ENCODE measurements at places on chromosomes 7 and 10.

GRCh38 chr10:118832241-118832651 lies 77.5 kb upstream of the CACUL1 start:
- no peak for DNase-seq

DNA sequence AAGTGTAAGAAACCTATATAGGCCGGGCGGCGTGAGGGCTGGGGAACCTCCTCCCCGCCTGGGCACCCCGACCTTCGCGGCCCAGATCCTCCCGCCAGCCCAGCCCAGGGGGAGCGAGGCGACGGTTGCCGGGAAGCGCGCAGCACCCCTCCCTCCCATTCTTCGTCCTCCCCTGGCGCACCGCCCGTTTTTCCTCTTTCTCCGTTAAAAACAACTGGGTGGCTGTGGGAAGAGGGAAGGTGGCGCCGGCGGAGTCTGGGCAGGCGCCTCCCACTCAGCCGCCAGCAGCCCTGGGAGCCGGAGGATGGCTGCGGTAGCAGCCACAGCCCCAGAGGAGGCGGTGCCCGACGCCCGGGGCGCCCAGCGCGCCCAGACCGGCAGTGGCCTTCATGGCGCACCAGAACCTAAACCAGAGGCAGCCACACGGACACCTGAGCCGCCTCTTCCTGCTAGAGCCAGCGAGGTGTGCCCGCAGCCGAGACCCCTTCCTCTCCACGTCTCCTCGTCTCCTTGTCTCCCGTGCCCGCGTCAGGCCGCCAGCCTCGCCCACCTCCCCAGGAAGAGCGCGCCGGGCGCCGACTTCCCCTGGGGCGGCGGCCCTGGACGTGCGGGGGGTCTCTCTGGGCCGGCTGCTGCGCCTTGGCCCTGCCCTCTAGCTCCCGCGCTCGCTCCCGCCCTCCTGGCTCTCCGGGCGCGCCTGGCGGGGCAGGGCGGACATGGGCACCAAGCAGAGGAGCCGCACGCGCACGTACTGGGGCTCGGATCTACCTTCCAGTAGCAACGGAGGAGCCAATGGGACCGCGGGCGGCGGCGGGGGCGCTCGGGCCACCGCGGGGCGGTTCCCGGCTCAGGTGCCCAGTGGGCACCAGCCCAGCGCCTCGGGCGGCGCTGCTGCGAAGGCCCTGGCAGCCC lies 32.8 kb upstream of the SFTPD start:
- DNase-seq, result peak; percentile 79

DNA sequence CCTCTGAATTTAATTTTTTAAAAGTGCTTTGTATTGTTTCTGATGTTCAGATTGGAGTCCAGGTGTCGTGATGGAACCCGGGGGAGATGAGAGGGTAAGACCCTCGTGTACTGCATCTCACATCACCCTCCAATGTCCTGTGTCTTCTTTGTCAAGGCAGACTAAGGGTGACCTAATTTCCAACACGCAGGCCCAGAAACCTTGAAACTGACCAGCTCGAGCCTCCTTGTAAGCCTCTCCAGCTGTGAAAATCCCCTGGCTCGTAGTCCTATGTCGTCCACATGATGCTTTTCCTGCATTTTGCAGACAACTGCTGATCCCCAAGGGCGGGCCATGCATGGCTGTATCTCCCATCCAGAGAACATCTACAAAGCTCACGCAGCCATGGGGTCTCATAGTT lies 220.2 kb downstream of the ARHGAP12 start:
- no peak for DNase-seq

DNA sequence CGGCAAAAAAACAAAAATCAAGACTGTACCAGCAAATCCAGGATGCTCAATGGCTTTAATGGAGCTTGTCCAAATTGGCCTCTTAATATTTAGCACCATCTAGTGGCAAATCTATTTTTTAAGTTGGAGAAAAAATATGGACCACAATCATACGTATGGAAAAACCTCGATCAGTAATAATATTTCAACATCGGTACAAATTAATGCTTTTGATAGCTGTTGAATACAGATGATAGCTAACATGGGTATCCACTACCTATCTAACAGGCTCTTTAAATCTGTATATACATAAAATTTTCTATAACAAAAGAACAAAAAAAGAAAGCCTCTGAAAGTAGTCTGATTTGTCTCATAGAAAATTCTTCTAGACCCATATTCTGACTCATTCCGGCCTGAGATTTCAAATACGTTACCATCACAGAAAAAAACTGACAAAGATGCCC lies 29.2 kb downstream of the COA1 start:
- DNase-seq, result peak; percentile 83

GRCh38 chr7:74387606-74388005 lies 66.1 kb upstream of the GTF2IRD1 start:
- no peak for DNase-seq

- peak; percentile 81 for DNase-seq
Measured at GRCh38 chr10:43128958-43129706, 9.1 kb upstream of the CSGALNACT2 start.

- no peak for DNase-seq
Measured at GRCh38 chr10:70571636-70572439, 30.7 kb downstream of the PRF1 start.

- DNase-seq, result no peak
Measured at GRCh38 chr10:62719061-62719460, 85.5 kb upstream of the ADO start.

DNA sequence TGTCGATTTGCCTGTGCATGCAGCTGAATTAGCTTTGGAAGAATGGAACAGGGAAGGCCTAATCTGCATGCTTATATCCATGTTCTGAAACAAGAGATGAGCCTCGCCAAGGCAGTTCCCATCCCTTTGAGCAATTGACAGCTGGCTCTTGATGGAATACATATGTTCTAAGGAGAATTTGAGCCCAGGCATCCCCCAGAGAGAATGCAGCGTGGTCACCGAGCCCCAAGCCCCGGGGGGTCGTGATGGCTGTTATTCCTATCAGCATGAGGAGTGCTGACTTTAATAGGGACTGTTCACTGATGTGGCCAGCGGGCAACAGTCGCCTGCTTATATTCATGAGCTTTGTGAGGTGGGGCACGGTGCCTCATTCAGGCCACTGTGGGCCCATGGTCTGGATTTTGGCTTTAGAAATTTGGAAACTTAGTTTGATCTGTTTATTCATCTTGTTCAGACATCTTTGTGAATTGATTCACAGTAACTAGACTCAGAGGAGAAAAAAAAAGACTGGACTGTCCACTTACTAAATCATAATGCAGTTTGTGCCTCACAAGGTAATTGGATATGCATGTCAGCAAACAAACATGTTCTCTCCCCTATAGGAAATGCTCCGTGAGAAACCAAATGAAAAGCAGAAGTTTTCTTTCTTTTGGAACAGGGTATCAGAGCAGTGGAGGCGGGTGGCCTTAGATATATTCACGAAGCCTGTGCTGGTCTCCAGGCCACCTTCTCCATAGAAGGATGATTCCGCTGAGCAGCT lies 204.9 kb downstream of the CCDC3 start:
- no peak for DNase-seq

GRCh38 chr7:36034020-36034419 lies 119.0 kb upstream of the EEPD1 start:
- DNase-seq, result no peak

- DNase-seq, result no peak
Measured at GRCh38 chr7:47625861-47626715, 44.2 kb upstream of the TNS3 start.

- no peak for DNase-seq
Measured at GRCh38 chr7:4065190-4065589, 616.9 kb upstream of the FOXK1 start.

DNA sequence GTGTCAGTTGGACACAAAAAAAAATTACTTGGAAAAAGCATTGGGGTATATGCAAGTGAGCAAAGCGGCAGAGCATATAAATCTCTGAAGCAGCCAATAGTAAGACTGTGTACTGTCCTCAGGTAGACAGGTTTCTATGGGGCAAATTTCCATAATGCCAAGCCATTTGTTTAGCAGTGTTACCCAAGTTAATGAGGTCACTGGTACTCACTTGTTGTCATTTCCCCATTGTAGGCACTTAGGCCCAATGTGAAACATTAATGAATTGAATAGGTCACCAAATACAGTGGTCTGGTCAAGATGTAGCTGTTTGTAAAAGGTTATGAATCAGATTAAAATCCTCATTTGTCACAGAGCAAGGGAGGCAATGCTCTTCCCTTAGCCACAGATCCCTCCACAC lies 27.5 kb downstream of the HOXA1 start:
- no peak for DNase-seq

DNA sequence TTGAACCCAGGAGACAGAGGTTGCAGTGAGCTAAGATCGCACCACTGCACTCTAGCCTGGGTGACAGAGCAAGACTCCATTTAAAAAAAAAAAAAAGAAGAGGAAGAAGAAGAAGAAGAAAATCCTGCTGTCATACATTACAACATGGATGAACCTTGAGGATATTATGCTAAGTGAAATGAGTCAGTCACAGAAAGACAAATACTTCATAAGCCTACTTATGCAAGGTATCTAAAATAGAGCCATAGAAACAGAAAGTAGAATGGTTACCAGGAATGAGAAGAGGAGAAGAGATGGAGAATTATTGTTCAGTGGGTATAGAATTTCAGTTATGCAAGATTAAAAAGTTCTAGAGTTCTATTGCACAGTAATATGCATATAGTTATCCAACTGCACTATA lies 466.5 kb downstream of the PLXNA4 start:
- no peak for DNase-seq

DNA sequence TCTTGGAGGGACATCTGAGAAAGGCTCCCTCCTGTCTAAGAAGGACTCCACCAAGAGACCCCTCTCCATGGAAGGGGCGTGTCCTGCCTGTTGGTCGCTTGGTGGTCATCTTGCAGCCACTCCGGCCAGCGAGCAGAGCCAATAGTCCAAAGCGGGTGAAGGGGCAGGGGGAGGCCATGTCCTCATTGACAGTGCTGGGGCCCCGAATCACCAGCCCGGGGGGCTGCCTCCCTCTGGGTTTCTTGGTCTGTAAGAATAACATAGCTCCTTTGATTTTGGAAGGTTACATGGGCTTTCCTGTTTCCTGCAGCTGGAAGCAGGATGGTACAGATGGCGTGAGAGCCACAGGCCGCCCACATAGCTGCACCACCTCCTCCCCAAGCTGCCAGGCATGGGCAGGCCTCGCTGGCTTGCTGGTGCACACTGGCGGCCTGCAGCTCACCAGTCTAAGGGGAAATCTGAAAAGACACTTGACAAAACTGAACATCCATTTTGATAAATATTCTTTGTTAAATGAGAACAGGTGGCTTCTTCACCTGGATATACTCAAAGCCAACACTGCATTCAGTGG lies 105.8 kb downstream of the ARHGAP22 start:
- DNase-seq, result no peak

DNA sequence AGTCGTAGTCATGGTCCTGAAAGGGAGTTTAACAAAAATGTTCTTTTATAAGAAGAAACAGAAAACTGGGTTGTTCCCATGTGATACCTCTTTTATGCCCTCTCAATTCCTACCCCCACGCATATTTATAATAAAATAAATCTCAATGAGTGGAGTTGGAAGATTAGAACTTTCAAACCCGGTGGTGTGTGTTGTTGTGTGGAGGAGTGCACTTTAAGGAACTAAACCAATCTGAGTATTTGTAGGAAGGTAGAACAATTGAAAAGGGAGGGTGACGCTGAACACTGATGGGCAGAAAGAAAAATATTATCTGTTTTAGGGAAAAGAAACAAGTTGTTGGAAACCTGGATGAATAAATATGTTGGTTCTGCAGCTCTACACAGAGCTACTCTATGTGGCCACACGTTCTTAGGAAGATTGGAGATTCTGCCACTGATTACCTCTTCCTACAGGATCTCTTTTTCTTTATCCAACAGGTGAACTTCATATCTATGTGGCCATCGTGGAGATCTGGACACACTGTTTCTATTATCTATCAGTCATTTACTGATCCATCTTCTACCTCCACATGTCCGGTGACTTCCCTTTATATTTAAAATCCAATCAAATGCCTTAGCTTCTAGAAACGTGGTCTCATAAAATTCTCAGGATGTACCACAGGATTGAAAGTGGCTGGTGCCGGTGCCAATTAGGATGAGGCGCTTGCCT lies 13.1 kb upstream of the GATA3 start:
- DNase-seq, result no peak

DNA sequence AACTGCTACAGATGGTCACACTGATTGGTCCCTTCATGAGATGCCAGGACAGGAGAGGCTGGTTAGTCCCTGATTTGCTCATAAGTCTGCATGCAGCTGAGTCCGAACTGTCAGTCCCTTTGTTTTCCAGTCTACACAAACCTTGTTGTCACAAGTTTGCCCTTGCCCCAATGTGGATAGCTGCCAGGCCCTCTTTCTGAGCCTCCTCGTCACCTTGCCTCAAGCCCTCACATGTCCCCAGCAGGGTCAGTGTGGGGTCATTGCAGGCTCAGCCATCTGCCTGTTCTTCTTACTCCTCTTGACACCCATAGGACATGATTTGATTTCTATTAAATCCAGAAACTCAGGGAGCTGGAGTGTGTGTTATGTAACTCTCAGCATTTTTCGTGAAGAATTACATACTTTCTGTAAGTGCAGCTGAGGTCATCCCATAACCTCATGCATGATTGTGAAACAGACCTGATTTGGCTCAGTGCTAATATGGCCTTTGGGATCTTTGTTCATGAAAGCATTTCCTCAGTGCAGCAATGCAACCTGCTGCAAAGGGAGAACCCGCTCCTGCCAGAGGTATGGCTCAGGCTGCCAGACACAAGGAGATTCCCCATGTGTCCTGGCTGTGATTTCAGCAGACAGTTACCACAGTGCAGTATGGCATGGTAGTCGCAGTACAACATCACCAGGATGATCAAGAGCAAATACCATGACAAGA lies 70.0 kb upstream of the ZMIZ2 start:
- DNase-seq, result peak; percentile 22

- no peak for DNase-seq
Measured at GRCh38 chr10:60410970-60411369, 21.3 kb upstream of the ANK3 start.

GRCh38 chr7:36391436-36392198 lies 2.0 kb downstream of the ANLN start:
- DNase-seq, result peak; percentile 63

DNA sequence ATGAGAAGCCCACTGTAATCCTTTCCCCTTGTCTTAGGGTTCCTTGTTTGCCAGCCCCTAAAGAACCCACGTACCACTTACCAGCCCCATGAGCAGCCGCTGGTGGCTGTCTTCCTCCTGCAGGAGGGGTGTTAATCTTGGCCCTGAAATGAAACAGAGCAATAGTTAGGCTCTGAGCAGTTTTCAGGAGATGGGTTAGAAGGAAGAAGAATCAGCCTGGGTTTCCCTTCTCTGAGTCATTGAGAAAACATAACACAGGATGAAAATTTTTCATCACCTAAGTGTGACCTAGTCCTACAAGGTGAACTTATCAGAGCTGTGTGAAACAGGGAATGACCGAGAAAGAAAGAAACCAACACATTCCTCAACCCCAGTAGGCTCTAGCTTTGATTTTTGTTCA lies 90.0 kb downstream of the GSAP start:
- no peak for DNase-seq
